ENCODE measurements at places on chromosomes 1 and 21.

DNA sequence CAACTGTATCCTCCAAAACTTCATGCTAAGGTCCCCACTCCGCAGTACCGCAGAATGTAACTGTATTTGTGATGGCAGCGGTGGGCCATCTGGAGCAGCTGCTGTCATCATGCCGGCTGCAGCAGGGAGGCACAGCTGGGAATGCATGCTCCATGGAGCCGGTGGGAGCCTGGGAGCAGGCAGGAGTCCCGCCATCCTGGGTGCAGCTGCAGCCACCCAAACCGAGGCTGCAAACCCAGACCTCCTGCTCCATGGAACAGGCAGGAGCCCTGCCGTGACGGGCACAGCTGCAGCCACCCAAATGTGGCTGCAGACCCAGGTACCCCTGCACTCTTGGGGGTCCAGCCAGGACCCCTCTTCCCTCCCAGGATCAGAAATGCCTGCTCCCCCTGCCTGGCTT lies 80.3 kb downstream of the SCMH1 start:
- DNase-seq = no peak

- no peak for DNase-seq
Measured at GRCh38 chr1:165259236-165259635, 97.3 kb downstream of the LMX1A start.

DNA sequence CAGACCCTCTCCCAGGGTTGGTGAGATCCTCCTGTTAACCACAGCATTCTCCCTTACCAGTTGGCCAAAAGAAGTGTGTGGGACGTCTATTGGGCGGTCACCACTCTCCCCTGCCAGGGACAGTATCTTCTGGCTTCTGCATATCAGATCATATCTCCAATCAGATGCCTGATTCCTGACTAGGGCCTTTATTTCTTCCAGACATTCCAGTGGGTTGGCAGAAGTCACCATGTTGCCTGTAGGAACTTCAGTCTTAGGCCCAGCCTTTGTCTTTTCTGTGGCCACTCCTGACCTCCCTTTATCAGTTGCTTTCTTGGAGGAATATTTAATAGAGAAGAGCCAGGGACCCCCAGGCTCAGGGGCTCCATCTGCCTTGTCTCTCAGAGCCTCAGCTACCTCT lies 130.4 kb upstream of the F3 start:
- DNase-seq = no peak

GRCh38 chr1:44366371-44366975 lies 11.4 kb upstream of the ERI3 start:
- DNase-seq = no peak

GRCh38 chr1:81351864-81352263 lies 448.9 kb upstream of the ADGRL2 start:
- DNase-seq = no peak

DNA sequence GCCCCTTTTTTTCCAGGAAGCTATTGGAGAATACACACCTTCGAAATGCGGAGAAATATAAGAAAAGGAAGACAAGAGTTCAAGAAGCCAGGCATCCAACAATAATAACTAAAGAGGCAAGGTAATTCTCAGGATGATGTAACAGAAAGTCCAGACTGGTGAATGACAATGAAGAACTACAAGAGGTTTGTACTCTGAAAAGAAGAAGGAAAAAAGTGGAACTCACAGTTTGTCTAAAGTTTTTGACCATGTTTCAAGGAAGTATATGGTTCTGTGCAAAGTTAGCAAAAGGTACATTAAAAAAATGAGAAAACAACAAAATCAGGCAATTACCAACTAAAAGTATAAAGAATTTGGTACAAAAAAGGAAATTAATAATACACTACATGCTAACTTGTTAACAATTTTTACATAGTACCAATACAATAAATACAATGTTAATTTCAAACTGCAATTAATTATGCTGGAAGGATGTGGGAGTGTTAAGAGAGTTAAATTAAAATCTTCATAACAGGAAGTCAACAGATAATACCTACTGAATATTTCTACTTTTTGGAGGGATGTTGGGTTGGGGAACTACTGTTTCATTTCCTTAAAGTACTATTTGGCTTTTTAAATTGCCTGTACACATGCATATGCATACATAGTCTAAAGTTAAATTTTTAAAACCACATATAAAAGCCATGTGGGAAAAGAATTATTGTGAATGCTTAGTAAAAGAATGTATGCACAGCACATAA lies 12.9 kb upstream of the CD55 start:
- no peak for DNase-seq

DNA sequence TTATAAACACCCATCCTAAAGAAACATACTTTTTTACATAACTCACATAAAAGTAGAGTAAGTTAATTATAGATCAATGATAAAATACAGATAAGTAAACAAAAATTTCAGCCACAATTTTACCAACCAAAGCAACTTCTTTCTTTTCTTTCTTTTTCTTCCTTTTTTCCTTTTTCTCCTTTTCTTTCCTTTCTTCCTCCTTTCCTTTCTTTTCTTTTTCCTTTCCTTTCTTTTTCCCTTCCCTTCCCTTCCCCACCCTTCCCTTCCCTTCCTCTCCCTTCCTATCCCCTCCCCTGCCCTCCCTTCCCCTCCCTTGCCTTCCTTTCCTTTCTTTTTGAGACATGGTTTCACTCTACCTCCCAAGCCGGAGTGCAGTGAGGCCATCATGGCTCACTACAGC lies 56.5 kb upstream of the C1orf53 start:
- no peak for DNase-seq

GRCh38 chr1:118116909-118117308 lies 68.1 kb downstream of the SPAG17 start:
- DNase-seq = no peak

DNA sequence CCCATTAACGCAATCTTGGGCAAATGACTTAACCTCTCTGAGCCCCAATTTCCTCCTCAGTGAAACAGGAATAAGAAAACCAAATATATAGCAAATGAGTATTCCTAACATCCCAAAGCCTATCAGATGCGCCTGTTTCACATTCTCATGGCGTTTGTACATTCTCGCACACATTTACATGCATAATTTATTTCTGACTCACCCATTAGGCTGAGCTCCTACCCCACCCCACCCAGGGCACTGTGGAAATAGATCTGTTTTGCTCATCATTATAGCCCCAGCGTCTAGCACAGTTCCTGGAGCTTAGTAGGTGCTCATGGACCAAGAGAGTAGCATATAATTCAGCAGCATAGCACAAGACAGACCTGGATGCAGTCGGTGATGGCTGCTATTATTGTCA lies 146.1 kb upstream of the VANGL1 start:
- DNase-seq = peak; percentile 74
